ENCODE measurements at places on chromosomes 2 and 18.

DNA sequence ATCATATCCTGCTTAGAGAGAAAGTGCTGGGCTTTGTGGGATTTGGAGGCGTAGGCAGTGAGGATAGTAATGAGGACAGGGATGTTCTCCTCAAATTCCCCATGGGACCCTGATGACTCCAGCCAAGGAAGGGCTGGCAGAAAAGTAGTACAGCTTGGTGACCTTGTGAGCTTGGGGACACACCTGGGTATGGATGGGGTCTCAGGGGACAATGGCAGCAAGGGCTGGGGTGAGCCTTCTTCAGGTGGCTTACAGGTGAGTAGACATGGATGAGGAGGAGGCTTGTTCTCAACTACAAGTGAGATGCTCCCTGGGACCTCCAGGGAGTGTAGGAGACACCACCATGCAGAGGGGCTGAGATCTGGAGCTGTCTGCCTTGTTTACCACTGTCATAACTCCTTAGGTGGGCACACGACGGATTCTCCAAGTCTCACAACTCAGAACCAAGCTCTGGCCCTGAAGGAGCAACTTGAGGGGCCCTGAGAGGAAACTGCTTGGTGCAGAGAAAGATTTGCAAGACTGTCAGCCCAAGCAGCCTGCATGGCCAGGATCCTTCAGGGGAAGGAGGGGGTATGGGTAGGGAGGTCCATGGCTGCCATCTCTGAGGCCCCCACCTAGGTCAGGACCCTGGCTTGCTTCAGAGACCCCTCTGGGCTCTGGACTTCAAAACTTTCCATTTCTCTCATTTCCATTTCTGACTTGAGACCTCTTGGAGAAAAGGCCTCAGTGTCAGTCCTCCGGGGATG, 262.8 kb downstream of the DYSF start:
- no peak for DNase-seq

- DNase-seq, result no peak
Observed at GRCh38 chr18:46720521-46720920, 36.3 kb downstream of the ST8SIA5 start.

- no peak for DNase-seq
Observed at GRCh38 chr2:45771261-45771660, 119.8 kb downstream of the PRKCE start.

DNA sequence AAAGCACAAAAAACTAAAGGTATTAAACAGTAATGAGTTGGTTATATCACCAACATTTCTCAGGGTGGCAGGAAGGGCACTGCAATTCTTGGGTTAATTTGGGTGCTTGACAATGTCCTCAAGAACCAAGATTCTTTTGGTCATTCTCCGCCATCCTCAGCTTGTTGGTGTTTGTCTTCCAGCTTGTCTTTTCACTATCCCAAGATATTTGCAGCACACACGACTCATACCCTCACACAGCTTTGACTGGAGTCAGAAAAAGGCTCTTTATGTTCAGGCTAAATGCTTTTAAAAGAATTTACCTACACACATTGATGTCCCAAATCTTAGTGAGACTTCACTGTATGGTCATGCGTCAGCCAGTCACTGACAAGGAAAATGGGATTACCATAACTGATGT, 12.5 kb downstream of the GREB1L start:
- no peak for DNase-seq

DNA sequence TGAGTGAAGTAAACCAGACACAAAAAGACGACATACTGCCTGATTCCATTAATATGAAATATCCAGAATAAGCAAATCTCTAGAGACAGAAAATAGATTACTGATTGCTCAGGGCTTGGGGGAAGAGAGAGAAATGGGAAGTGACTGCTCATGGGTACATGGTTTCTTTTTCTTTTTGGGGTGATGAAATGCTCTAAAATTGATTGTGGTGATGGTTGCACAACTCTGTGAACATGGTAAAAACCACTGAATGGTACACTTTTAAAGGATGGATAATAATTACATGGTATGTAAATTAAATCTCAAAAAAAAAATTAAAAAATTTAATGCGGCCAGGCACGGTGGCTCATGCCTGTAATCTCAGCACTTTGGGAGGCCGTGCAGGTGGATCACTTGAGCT, 39.3 kb downstream of the RPL31 start:
- no peak for DNase-seq

DNA sequence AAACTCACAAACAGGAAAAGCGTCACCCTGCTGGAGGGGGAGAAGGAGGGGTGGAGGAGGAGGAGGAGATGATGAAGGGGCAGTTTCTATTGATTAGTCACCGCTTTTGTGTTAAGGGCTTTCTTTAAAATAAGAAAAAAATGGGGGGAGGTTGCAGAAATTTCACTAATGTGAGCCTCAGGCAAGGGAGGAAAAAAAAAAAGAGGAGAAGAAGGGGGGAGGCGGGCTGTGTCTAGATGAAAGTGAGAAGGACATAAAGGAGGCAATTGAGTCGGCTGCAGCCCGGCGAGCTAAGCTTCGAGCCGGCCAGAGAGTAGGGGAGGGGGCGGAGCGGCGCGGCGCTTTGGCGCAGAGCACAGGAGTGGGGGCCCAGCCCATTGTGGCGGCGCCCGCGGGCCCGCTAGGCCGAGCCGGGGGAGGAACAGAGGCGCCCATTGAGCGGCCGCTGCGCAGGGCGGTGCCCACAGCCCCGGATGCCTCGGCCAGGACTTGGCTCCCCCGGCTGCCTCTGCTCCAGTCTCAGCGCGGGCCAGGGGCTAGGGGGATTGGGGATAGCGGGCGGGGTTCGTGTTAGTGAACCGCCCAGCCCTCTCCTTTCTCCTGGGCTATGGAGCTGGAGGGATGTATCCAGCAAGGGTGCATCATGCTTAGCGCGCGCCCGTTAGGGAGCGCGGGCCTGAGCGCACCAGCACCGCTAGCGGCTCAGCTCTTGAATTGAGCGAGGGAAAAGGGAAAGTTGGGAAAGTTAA, 7.9 kb downstream of the PAX3 start:
- no peak for DNase-seq

DNA sequence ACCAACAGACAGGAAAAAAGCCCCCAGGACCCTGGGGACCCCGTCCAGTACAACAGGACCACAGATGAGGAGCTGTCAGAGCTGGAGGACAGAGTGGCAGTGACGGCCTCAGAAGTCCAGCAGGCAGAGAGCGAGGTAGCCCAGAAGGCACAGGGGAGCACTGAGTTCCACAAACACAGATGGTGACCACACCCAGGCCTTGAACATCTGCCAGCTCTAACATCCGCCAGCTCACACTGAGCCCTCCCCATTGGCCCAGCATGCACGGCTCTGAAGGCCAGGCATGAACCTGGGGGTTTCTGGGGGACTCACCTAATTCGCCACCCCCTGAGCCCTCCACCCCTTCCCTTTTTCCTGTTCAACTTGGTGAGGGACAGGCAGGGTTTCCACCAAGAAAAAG, 25.6 kb upstream of the PRLH start:
- DNase-seq, result no peak

DNA sequence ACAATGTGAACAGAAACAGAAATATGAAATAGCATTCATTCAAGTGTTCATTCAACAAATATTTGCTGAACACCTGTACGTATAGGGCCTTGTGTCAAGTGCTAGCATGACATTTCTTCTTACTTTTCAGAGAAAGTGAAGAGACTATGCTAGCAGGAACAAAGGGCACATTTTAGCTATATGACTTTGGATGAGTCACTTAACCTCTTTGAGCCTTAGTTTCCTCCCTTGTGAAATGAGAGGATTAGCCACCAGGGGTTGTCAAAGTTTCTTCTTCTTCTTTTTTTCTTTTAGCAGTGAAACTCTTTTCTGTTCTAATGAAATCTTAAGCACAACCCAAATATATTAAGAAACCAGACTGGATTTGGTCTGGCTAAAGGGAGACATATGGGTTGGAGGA, 53.1 kb downstream of the FIGN start:
- no peak for DNase-seq

GRCh38 chr2:121309801-121310200, 24.8 kb upstream of the TFCP2L1 start:
- no peak for DNase-seq

DNA sequence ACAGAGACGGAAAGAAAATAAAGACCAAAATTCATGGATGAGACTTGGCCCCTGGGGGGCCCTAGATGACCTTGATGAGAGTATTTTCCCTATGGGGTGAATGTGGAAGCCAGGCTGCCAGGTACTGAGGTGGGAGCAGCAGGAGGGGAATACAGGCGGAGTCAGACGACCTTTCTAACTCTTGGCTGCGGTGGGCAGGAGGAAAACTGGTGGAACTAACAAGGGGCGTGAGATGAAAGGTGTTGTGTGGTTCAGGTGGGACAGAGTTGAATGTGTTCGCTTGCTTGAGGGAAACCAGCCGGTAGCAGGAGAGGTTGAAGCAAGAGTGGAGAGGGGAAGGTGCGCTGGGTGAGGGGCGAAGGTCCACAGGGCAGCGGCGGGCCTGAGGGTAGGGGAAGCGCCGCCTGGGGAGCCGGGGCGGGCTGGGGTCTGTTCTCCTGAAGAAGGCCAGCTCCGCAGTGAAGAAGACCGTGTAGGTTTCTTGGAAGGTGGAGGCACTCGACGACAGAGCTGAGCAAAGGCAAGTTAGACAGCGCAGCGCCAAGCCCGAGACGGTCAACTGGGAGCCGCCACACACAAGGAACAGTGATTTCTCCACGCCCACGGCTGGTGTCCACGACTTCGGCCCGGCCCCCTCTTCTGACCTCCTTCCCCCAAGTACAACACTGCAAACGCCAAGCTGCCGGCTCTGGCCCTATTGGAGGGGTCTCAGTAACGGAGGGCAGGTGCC, 61.7 kb downstream of the GNAL start:
- DNase-seq, result no peak

GRCh38 chr2:204863336-204863735, 318.1 kb downstream of the PARD3B start:
- no peak for DNase-seq

DNA sequence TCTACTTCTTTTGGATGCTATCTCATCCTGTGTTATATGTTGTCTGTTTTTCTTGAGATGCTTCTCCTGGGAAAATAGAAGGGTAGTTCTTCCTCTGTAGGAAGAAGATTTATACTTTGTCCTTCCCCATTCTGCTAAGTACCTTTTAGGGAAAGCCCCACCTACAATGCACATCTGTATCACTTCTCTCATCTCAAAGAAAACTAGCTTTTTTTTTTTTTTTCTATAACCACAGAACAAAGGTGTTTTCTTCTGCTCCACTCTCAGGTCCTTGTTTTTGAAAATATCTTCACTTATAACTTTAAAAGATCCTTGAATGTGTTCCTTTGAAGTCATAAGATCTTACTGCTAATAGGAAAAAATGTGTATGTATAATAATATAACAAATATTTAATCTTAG, 30.8 kb downstream of the CCDC150 start:
- no peak for DNase-seq

DNA sequence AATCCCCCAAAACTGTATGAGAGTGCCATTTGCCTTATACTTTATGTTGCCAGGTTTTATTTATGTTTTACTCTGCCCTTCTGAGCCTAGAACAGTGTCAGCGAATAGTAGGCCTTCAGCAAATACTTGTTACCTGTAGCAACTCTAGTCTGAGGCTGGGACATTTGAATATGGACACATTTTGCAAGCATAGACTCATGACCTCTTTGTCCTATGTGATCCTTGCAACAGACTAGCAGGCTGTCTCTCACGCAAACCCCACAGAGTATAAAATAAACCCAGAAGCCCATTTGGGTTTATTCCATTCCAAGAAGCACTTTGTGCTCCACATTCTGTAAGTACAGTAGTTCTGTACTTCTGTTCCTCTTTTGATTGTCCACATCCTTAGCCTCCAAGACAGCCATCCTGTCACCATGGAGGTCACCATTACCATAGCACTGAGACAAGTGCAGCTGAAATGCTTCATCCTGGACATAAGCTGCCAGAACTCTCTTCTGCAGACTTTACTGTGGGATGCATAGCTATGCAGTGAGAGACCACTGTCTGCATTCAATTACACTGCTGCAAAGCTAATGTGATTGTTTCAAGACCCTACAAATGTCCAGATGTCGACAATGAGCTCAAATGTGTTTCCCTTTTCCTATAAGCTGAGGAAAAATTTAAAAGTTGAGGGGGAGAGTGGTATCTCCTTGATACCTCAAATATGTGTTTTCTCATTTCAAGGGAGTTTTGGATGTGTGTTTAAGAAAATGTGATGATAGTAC, 425.7 kb downstream of the PID1 start:
- no peak for DNase-seq

GRCh38 chr2:26302846-26303245, 43.1 kb upstream of the SELENOI start:
- no peak for DNase-seq

GRCh38 chr2:20106746-20107145, 55.3 kb upstream of the LAPTM4A start:
- no peak for DNase-seq

DNA sequence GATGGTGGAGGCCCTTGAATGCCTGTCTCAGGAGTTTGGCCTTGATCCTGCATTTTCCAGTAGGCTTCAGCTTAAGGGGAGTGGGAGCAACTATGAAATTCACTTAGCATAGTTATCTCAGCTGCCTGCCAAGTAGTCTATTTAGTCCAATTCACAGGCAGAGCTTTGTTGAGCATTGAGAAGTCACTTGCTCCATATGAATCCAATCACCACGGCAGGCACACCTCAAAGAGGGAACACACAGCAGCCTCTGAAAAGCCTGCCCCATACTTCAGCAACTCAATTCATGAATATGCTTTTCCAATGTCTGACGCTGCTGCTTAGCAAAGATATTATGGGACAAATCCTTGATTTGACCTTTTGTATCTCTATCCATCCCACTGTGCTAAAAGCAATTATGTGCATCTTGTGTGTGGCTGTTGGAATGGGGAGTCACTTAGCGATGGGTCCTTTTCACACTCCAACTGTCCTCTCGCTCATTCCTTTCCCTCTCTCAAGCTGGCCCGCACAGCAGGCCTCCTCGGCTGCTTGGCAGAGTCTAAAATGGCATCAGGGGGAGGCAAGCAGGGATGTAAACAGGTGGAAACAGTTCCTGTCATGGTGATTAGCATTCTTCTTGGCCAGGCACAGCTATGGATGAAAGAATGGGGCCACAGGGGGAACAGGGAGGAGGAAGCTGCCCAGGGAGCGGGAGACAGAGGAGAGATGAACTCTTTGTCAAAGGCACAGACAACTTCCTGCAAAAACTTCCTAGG, 56.0 kb upstream of the LRPPRC start:
- no peak for DNase-seq

DNA sequence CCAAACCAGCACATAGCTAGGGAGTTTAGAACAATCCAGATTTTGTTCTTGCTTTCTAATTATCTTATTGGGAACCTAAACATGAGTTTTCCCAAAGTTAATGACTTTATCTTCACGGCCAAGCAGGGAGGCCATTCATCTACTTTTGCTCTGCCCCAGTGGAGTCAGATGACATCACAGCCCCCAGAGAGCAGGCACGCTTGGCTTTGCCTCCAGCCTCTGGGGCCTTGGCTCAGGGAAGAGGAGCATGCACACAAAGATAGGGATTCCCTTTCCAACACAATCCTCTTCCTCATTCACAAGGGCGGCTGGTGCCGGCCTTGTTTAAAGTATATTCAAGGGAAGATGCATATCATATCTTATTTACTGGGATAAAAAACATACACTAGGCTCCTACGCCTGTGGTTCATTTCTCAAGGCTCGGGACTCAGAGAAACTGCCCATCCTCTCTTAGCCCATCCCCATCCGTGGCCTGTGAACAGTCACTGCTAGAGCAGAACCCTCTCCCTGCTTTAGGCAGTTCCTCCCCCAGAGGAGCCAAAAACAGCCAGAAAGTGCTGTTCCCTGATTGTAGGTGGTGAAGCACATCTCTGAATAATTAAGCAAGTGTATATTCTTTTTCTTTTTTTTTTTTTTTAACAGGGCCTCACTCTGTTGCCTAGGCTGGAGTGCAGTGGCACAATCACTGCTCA, 21.2 kb downstream of the TGFA start:
- no peak for DNase-seq

GRCh38 chr2:40208463-40208862, 243.4 kb downstream of the SLC8A1 start:
- DNase-seq, result no peak

All from activated T-cell treated with anti-CD3 and anti-CD28 coated beads for 24 hours (primary cell).